HT-29 (cell line): ENCODE measurements at places on chromosomes 7 and 10. TPM values are rescaled to one million over a fixed set of nuclear protein-coding genes. Genes with fewer than 3 reads are reported as not detected.

Gene SPDYE11
- not detected in 2 replicates for total RNA-seq

Gene NPFFR1
- total RNA-seq: 2.9 and 4.4 TPM in 2 replicates

Gene OR9A2
- total RNA-seq: 0.29 TPM in 1 of 2 replicates, not detected in the other

Gene VWA2
- 30.2 and 31.6 TPM in 2 replicates for total RNA-seq

Gene PANK1
- 9.1 and 13.4 TPM in 2 replicates for total RNA-seq

Gene HYAL4
- 0.79 and 2.8 TPM in 2 replicates for total RNA-seq

Gene ZNF438
- total RNA-seq: 1.2 and 1.6 TPM in 2 replicates

Gene C10orf62
- not detected in 2 replicates for total RNA-seq

Gene GIMAP8
- not detected in 2 replicates for total RNA-seq

Gene OR2A1
- not detected in 2 replicates for total RNA-seq

Gene PDGFA
- 15.8 and 17.3 TPM in 2 replicates for total RNA-seq

Gene LRMDA
- total RNA-seq: not detected in 2 replicates

DNA sequence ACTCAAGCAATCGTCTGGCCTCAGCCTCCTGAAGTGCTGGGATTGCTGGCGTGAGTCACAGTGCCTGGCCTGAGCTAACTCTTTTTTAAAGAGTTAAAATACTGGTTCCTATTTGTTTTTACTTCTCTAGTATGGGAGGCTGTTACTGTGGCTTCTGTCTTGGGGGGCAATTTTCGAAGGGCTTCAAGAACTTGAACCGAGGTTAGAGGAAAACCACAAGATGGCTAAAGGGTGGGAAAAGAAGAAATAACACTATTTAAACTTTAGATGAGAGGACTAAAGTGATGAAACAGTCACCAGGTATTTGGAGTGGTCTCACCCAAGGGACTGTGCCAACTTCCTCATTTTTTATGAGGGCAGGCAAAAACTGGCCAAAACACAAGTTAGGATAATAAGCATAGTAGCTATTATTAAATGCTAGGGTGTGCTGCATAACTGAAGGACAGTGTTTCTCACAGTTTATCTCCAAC, 17.8 kb downstream of the MET start:
- peak; percentile 54 for DNase-seq

DNA sequence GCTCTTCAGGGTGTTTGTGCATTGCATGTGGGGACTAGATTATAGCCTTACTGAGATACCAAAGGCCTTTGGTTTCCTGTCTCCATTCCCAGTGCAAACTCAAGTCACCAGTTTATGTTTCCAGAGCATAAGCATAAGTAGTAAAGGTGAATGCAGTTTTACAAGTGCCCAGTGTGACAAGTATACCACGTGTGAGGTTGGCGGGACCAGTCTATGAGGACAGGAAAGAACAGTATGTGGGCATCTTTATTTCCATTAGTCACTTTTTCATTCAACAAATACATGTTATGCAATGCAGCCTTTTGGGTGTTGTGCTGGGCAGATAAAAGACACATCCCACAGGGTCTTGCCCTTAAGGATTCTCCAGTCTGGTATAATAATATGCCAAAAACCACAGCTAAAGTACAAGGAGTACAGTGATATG, 146.5 kb downstream of the ARID5B start:
- peak; percentile 26 for DNase-seq

DNA sequence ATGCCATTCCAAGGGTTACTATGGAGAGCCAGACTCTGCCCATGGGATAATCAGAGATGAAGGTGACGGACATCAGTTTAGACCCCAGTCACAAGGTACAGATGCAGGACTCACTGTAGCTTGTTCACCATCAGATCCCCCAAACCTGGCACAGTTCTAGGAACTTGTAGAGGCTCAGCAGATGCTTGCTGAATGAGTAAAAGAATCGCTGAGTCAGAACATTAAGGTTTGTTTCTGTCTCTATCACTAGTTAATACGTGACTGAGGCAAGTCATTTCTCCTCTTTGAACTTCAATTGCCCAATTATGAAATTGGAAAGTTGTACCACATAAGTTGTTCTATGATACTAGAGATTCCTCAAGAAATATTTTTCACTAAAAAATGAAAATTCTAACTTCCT, 65.1 kb downstream of the PPP1R3C start:
- no peak for DNase-seq

GRCh38 chr10:26478061-26478460, 39.9 kb downstream of the APBB1IP start:
- no peak for DNase-seq

- DNase-seq: peak; percentile 34
Measured at GRCh38 chr7:2231992-2232765, 566 bp downstream of the MAD1L1 start.

DNA sequence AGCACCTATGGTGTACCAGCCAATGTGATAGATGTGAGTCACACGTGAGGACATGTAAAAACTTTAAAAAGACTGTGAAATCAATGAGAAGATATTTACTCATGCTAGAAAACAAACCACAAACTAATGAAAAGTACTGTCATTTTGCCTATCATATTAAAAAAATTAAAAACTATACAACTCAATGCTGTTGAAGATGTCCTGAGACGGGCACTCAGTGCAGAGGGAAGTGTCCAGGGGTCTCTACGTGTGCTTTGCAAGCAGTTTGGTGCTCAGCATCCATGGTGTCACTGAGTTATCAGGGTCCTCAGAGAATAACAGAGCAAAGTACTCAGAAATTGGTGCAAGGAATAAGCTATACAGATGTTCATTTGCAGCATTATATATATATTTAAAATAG, 162.3 kb downstream of the HECW1 start:
- DNase-seq: no peak

DNA sequence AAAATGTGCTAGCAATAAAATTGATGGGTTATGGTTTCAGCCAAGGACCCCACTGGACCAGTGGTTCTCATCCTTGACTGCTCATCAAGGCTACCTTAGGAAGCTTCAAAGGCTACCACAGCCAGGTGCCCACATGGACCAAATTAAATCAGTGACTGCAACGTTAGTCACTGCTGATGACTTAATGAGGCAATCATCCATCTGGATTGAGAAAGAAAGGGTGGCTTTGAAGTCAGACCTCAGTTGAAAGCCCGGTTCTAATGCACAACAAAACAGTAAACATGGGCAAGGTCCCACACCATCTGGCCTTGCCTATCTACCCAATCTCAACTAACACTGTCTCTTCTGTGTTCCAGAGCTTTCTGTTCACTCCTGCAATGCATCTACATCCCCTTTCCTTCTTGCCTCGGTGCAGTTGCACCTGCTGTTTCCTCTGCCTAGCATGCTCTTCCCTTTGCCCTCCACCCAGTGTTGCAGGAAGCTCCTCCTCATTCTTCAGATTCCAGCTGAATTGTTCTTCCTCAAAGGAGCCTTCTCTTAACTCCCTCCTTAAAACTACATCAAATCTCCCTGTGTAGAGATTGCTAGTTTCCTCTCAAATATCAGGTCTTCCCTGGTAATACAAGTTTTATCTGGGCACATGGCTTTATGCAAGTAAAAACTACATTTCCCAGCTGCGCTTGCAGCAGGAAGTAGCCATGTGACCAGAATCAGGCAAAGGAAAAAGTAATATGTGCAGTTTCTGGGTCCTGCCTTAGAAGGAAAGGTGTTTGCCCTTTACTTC, 10.3 kb upstream of the KCNK18 start:
- DNase-seq: peak; percentile 79

DNA sequence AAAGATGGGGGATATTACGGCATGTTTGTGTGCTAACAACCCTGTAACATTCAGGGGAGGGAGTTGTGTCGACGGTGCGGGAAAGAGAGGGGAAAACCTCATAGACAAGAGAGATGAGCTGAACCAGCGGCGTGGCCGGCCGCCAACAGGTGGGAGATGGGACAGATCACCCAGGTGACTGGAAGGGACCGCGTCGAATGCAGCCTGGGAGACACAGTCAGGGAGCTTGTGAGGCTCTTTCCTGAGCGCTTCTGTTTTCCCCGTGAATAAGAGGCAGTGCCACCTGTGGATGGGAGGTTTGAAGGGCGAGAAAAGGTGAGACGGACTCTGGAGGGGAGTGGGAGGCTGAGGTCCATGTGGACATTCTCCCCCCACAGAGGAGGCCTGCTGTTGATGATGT, 9.9 kb upstream of the PRKAG2 start:
- no peak for DNase-seq

DNA sequence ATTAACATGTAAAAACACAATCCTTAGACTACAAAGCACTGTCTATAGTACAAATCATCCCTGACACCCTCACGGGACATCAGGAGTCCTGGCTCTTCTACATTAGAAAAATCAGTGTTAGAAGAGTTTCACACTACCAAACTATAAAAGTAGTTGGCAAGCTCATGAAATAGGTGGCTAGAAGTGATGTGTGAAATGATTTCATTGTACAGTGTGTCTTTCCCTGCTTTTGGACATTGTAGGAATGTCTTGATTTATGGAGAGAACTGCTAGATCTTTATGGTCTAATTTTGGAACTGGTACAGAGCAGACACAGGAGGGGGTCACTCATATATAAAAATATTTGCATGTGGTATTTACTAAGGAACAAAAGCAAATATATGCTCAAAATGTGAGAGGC, 33.2 kb downstream of the SEMA3A start:
- DNase-seq: no peak

DNA sequence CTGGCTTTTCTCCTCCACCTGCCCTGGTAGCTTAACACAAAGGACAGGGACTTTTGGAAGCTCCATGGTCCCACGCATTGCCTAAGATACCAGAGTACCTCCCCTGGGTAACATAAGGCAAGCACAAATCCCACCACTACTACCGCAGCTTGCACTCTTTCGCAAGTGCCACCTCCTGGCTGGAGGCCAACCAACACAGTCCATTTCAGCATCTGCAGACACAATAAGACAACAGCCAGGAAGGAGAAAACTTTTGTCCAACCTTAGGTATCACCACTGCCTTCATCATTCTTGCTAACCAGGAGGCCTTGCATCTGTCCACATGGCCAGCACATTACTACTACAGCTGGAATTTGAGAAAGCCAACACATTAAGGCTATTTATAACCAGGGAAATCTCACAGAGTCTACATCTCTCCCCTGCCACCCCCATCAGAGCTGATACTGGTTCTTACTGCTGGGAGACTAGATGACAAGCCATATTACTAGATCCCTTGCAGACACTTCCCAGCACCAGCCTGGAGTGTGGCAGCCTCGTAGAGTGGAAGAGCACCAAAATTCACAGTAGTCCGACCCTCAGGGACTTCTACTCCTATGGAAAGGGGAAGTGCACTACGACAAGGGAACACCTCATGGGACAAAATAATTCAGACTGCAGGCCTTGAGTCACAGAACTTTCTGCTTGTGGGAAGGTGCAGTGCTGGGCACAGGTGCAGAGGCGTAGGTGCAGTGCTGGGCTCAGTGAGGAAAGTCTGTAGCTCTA, 39.8 kb upstream of the CDK13 start:
- DNase-seq: no peak

GRCh38 chr7:73741600-73741999, 3.0 kb upstream of the ABHD11 start:
- DNase-seq: no peak

- DNase-seq: no peak
Measured at GRCh38 chr7:71193099-71193810, 61.3 kb downstream of the GALNT17 start.

DNA sequence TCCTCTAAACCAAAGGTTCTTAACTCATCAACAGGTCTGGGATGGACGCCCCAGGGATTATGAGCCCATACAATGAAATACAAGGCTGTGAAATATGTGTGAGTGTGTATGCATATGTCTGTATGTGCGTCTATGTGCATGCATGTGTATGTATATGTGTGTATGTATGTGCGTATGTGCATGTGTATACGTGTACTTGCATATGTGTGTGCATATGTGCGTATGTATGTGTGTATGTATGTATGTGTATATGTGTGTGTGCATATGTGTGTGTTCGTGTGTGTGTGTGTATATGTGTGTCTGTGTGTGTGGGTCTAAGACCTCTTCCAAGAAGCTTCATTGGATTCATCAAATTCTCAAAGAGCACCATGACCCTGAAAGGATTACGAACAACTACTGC, 112.3 kb downstream of the SFMBT2 start:
- no peak for DNase-seq

DNA sequence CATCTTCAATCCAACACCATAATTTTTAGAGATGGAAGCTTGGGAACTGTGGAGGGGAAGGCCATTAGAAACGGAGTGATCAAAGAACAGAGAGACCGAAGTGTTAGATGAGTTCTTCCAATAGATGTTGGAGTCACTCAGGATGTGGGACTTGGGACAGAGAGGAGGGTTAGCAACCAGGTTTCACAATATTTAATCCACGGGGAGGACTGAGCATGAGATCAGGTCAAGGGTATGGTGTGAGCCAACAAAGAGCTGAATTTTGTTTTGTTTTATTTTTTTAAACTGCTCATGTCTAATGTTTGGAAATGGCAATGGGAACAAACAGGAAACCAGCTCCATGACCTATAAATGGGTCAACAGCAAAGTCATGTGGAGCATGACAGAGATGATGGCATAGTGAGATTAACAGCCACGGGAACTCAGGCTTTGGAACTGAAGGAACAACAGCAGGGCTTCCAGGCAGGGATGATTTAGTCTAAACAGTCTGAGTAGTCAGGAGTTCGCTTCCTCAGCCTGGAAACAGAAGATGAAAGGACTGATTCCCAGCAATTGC, 38.9 kb upstream of the AMPH start:
- DNase-seq: no peak

- DNase-seq: peak; percentile 98
Measured at GRCh38 chr7:2354186-2354938, at the start of gene EIF3B. Gene EIF3B, plus strand, starts transcription at chr7:2354827. Its CDS starts 95 bp downstream, at chr7:2354922.

- peak; percentile 54 for DNase-seq
Measured at GRCh38 chr7:13032576-13032975, 345.1 kb downstream of the ARL4A start.

GRCh38 chr7:132154695-132155471, 421.4 kb downstream of the PLXNA4 start:
- no peak for DNase-seq

GRCh38 chr7:124881981-124882380, 47.6 kb downstream of the POT1 start:
- DNase-seq: no peak

DNA sequence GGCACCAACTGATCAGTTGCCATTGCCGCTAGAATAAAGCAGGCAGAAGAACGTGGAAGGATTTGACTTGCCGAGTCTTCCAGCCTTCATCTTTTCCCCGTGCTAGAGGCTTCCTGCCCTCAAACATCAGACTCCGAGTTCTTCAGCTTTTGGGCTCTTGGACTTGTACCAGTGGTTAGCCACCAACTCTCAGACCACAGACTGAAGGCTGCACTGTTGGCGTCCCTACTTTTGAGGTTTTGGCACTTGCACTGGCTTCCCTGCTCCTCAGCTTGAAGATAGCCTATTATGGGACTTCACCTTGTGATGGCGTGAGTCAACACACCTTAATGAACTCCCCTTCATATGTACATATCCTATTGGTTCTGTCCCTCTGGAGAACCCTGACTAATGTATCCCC, 57.3 kb upstream of the KCND2 start:
- DNase-seq: no peak

- DNase-seq: no peak
Measured at GRCh38 chr7:70771451-70771850, 360.5 kb upstream of the GALNT17 start.
